ENCODE measurements at places on chromosomes 12 and 14.
A peak's percentile ranks its signal among the peaks of the same experiment; 100 is the strongest.

DNA sequence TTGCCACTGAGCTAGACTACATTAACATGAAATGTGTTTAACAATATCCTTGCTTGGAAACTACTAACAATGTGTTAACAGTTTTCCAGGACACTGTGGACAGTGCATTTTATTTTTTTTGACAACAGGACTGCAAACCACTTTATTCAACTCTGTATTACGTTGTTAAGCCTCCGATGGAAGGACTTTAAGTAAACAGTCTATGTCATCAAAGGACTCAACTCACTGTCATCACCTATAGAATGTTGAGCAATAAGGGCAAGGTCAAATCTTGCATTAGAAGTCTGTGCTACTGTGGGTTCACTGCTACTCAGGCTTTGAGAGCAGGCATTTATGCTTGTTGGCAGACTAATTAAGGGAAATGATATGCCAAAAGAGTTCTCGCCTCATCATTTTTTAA, 483.7 kb downstream of the FLRT2 start:
- no peak for DNase-seq

DNA sequence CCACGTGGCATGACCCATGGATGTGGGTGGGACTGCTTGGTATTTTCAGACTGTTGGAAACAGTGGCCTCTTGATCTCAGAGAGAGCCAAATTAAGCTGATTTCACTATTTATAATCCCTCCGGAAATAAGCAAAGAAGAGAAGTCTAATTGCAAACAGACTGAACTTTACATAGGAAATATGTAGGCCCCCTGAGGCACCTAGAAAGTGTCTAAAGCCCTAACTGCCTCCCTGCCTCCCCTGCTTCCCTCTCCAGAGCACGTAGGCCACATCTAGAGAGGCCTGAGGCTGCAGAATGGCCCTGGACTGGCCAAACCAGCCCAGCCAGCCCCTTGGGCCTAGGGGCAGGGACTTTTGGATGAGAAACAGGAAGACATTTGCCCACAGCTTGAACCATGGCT, 123.8 kb downstream of the ZFP36L1 start:
- no peak for DNase-seq

DNA sequence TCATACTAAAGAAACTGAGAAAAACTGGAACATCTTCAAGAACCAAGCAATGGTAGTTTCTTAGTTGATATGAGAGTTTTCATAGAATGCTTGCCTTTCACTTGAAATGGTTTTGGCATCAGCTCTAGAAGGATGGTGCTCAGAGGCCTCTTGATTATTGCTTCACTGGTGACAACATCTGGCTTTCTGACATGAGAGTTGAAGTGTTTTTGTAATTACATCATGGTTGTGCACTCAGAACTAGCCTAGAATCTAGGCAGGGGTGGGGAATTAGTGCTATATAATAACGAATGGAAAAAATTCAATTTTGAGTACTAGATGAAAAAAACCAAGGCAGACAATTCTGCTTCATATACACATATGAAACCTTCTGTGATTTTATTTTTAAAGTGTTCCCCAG, 172.8 kb upstream of the LMNTD1 start:
- DNase-seq = no peak

DNA sequence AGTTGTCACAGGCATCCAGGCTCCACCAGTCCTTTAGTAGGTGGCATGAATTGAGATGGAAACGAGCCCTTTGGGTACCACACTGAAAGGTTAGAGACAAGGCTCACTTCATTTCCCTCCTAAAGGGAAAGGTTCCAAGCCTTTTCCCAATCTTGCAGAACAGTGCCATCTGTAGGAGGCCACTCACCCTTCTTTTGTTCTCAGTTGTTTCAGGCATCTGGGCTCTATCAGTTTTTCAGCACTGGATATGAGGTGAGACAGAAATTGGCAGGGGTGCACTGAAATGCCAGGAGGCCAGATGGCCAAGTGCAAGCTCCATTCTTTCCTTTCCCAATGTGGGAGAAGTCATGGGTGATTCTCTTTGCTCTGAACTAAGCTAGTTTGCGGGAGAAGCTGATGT, 15.2 kb downstream of the FBXO33 start:
- no peak for DNase-seq

GRCh38 chr12:2052826-2053678, at the start of gene CACNA1C:
TSS of gene CACNA1C (plus strand) at chr12:2052987. CDS start at chr12:2053563, 576 bp downstream.
- no peak for DNase-seq

DNA sequence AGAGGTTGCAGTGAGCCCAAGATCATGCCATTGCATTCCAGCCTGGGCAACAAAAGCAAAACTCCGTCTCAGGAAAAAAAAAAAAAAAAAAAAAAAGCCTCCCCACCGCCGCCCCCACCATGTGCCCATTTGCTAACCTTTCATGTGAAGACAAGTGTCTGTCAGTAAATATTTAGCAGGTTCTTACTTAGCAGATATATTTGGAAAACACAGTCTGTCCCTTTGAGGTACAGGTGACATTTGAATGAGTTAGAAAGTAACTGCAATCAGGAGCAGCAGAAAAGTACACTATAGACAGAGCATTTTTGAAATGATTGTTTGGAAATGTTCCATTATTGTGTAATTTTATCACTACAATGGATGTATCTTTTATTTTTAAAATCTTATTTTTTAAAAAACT, 119.7 kb downstream of the FGD4 start:
- DNase-seq = no peak

GRCh38 chr12:112419297-112420133, 768 bp downstream of the PTPN11 start:
- no peak for DNase-seq

DNA sequence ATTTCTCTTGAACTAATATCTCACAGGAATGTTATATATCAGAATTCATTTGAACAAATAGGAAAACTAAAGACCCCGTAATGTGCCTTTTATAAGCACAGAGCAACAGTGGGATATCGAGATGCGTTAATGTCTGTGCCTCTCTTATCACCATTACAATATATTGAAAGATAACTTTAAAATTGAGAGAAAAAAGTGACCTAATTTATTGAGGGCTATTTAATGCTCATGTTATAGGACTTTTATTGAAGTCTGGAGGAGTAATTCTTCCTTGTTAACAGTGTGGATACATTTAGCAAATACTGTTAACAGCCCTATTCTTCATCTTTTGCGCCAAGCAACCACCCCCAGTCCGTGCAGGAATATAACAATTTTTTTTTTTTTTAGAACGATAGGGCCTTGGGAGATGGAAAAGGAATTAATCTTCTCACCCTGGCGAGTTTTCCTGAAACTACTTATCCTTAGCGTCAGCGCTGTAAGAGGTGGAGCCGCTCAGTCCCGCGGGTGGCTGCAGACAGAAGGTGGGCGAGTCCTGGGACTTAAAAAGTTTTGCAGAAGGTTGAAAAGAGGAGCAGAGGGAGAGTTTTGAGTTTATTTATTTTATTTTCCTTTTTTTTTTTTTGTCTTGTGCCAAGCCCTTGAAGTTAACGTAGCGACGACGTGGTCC, 11.0 kb downstream of the FOXG1 start:
- no peak for DNase-seq

DNA sequence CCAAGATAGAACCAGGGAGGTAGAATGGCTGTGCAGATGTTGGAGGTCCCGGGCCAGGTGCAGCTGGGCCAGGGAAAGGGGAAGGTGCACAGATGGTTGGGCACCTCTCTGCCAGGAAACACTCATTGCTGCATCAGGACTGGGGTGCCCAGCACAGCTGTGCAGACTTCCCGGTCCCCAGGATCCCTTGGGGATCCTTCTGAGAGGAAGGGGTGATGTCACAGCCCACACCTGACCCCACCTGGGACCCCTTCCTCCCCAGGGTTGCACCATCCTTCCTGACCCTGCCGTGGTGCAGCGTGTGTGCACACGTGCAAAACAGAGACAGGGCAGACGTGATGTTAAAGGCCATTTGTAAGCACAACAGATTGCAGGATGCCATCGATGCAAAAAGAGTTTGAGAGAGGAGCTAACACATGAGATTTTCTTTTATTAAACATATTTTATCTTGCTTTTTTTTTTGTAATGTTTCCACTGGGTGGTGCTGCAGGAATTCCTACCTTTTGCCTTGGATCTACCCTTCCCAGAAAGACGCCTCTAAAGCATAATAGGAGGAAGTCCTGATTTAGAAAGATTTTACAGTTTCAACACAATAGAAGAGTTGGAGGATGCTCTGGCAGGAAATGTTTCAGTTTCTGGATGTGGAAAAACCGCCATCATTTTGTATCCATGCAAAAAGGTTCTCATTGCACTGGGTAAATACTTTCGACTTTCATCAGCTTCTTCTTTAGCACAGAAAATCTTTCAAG, 14.8 kb downstream of the ELK3 start:
- no peak for DNase-seq

GRCh38 chr12:88035271-88035906, 6.2 kb upstream of the C12orf50 start:
- peak; percentile 86 for DNase-seq

- no peak for DNase-seq
Observed at GRCh38 chr12:18160901-18161300, 70.9 kb upstream of the RERGL start.
